ENCODE measurements at places on chromosomes 4 and X. TPM values are rescaled to one million over a fixed set of nuclear protein-coding genes. Genes with fewer than 3 reads are reported as not detected.

GRCh38 chrX:34656467-34656841, 631 bp downstream of the TMEM47 start:
- peaks cover 24% of the 10 kb centered on the region for H3K27me3 ChIP-seq
- no peaks in the 10 kb centered on the region for H3K4me1 ChIP-seq
- peak overlapping the region; percentile 67 for H3K4me3 ChIP-seq
- no peaks in the 10 kb centered on the region for H3K36me3 ChIP-seq
- H3K27ac ChIP-seq = peak overlapping the region; percentile 84

DNA sequence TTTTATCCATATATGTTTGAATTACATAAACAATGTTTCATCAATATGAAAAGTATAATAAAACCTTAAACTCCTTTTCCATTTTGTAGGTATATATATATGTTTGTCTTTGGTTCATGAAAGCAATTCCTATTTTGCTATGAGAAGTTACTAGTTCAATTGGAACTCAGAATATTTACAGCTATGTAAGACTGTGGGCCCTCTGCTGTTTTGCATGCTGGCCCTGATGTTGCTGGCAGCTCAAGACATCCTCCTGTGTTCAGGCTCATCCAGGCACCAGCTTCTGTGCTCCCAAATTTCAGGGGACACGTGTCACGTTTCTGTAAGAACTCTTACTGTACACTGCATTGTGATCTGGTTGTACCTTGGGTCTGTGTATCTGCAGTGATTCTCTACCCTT, 38.7 kb upstream of the OTUD4 start:
- no peaks in the 10 kb centered on the region for H3K4me1 ChIP-seq
- no peak for DNase-seq

DNA sequence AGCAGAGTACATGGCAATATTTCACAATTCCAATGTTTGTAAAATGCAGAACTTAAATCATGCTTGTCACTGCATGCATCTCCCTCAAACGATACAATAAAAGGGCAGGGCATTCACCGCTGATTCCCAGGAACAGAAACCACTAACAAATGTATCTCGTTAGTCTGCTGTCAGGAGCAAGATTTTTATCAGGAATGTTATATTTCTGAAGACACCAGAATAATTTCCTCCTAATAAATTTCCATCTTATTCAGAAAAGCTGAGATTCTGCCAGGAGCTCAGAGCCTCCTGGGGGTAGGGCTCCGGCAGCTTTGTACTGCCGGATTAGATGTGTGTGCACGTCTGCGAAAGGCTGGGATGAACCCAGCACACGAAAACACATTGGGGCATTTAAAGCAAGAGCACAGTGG, 54.0 kb upstream of the LDB2 start:
- peak overlapping the region; percentile 1 for H3K4me3 ChIP-seq
- no peaks in the 10 kb centered on the region for H3K4me1 ChIP-seq
- no peak for DNase-seq
- no peaks in the 10 kb centered on the region for H3K27me3 ChIP-seq

- no peaks in the 10 kb centered on the region for H3K4me1 ChIP-seq
- no peak for DNase-seq
- H3K4me3 ChIP-seq = no peak overlapping the region
- H3K36me3 ChIP-seq = no peaks in the 10 kb centered on the region
Measured at GRCh38 chrX:72536542-72536941, 36.1 kb downstream of the HDAC8 start.

DNA sequence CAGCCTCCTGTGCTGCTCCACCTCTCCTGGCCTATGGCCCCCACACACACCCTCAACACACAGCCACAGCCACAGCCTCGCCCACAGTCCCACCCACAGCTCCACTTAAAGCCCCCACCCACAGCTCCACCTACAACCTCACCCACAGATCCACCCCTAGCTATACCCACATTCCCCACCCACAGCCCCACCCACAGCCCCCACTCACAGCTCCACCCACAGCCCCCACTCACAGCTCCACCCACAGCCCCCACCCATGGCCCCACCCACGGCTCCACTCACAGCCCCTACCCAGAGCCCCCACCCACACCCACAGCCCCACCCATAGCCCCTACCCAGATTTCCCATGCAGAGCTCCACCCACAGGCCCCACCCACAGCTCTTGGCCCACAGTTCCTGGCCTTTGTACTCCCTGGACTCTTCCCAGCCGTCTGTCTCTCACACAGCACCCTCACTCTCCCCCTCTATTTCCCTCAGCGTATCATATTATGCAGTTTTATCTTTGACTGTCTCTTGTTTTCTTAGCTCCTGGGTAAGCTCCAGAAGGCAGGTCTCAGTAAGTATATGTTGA, 322.5 kb downstream of the EVC2 start:
- no peak overlapping the region for H3K4me3 ChIP-seq
- no peaks in the 10 kb centered on the region for H3K27me3 ChIP-seq
- DNase-seq = no peak

Gene KIT
- 75.4 TPM for total RNA-seq

DNA sequence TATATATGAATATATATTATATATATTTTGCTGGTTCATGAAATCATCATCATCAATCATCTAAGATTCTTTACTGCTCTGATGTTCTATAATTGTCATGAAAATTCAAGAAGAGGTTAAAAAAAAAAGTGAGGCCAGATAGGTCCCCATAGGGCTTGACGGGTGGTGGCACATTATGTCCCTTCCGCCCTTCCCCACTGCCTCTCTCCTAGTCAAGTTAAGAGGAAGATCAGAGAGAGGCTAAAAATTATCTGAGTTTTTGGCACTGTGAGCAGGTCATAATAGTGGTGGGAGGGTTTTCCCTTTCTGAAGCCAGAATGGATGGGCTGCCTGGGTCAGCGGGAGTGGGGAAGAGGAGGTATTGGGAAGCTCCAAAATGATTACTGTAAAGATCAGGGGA, 5.4 kb downstream of the SYNPO2 start:
- no peaks in the 10 kb centered on the region for H3K36me3 ChIP-seq
- no peaks in the 10 kb centered on the region for H3K4me1 ChIP-seq
- no peak for DNase-seq
- no peaks in the 10 kb centered on the region for H3K27me3 ChIP-seq
- peak overlapping the region; percentile 69 for H3K27ac ChIP-seq

DNA sequence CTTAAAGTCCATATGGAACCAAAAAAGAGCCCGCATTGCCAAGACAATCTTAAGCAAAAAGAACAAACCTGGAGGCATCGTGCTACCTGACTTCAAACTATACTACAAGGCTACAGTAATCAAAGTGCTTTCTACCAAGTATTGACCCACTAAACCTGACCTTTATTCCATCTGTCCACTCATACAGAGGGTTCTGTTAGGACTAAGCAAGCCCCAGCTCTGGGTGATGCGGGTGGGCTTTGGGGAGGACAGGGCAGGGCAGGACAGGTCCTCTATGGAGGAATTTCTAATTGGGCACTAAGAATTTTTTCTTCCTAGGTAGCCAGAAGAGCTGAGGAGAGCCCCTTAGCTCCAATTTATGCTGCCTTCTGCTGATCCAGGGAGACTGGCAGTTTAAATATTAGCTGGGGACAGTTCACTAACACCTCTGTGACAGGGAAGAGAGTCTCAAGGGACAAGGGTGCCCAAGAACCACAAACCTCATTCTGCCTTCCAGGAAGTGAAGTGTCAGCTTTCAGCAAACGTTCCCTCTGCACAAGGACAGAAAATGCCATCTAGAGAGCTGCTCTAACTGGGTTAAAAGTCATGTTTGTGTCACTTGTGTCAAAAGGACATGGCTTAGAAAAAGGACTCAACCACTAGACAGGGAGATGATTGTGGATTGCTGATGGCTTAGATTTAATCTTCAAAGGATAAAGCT, 143.2 kb downstream of the KIT start:
- no peaks in the 10 kb centered on the region for H3K27me3 ChIP-seq
- no peaks in the 10 kb centered on the region for H3K4me1 ChIP-seq
- H3K27ac ChIP-seq = peak overlapping the region; percentile 45
- H3K4me3 ChIP-seq = no peak overlapping the region
- no peak for DNase-seq
- no peaks in the 10 kb centered on the region for H3K36me3 ChIP-seq

GRCh38 chrX:15056044-15056443, 182.8 kb downstream of the MOSPD2 start:
- no peak for DNase-seq
- H3K36me3 ChIP-seq = no peaks in the 10 kb centered on the region
- no peak overlapping the region for H3K4me3 ChIP-seq
- no peak overlapping the region for H3K27ac ChIP-seq
- H3K4me1 ChIP-seq = no peaks in the 10 kb centered on the region

All from breast epithelium (tissue), 4 donors.